Astrocyte (in vitro differentiated cells and primary cell): ENCODE measurements at places on chromosomes 2 and 18. TPM values are rescaled to one million over a fixed set of nuclear protein-coding genes. Genes with fewer than 3 reads are reported as not detected.

DNA sequence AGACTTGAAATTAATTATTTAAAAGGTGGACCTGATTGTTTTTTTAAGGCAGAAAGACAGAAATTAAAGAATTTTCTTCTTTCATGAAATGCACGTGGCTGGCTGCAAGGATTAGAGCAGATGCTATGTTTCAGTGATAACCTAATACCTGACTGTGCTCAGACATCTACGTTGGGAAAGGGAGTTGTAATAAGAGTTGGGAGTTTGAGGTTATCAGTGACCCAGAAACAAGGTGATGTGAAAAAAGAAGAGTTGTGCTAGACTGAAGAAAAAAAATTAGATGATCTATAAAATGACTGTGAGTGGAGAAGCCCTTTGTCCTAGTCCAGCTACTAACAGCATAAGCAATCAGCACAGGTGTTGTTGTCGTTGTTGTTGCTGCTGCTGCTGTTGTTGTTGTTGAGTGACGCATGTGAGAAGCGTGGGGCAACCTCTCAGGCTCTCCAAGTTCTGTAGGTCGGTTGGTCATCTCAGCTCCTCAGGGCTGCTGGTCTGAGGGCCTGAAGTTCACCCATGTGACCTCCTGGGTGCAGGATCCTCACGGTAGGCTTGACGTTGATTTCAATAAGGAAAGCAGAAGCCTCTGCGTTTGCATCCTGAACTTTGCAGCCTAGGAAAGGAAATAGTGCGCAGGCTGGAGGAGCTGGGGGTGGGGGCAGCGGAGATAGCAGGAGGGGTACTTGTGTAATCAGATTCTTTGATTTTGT, 7.6 kb downstream of the POU3F3 start:
- H3K27me3 ChIP-seq: peaks cover 33% of the 10 kb centered on the region
- peak overlapping the region; percentile 58 for H3K4me3 ChIP-seq
- no peaks in the 10 kb centered on the region for H3K36me3 ChIP-seq
- peak overlapping the region; percentile 67 for H3K27ac ChIP-seq
- H3K4me1 ChIP-seq: peaks cover 17% of the 10 kb centered on the region

- no peaks in the 10 kb centered on the region for H3K4me1 ChIP-seq
- H3K36me3 ChIP-seq: no peaks in the 10 kb centered on the region
- no peak overlapping the region for H3K4me3 ChIP-seq
- no peak overlapping the region for H3K27ac ChIP-seq
- no peaks in the 10 kb centered on the region for H3K27me3 ChIP-seq
These were observed 80.2 kb upstream of the ZC3H15 start for GRCh38 chr2:186405842-186406241.

GRCh38 chr18:64398320-64398719, 249.4 kb upstream of the LINC00305 start:
- H3K4me1 ChIP-seq: no peaks in the 10 kb centered on the region
- no peak overlapping the region for H3K27ac ChIP-seq

GRCh38 chr2:199883474-199884212, 27.4 kb upstream of the C2orf69 start:
- no peaks in the 10 kb centered on the region for H3K27me3 ChIP-seq
- H3K4me1 ChIP-seq: no peaks in the 10 kb centered on the region
- no peak overlapping the region for H3K4me3 ChIP-seq
- no peaks in the 10 kb centered on the region for H3K36me3 ChIP-seq
- no peak for DNase-seq

GRCh38 chr2:128308889-128309279, 9.8 kb downstream of the HS6ST1 start:
- H3K4me3 ChIP-seq: no peak overlapping the region
- H3K27me3 ChIP-seq: no peaks in the 10 kb centered on the region
- H3K27ac ChIP-seq: no peak overlapping the region
- peaks cover 25% of the 10 kb centered on the region for H3K4me1 ChIP-seq

DNA sequence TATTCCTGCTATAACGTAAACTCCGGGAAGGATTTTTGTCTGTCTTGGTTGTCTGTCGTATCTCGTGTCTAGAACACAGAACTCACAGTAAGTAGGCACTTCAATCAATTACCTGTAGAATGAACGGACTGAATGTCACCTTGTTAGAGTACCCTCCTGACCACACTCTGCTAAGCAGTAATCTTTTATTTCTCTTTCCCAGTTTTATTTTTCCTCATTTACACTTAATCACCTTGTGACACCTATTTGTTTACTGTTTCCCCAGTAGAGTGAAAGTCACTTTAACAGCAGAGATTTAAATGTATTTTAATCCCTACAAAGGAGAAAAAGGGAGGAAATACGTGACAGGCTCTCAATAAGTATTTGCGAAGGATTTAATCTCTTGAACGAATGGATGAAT, 514 bp upstream of the EPB41L5 start:
- no peak overlapping the region for H3K27ac ChIP-seq
- H3K27me3 ChIP-seq: no peaks in the 10 kb centered on the region
- peak overlapping the region; percentile 65 for H3K4me3 ChIP-seq

- no peaks in the 10 kb centered on the region for H3K27me3 ChIP-seq
- DNase-seq: no peak
- no peak overlapping the region for H3K4me3 ChIP-seq
- no peaks in the 10 kb centered on the region for H3K4me1 ChIP-seq
- peaks cover 47% of the 10 kb centered on the region for H3K36me3 ChIP-seq
These were observed 24.9 kb downstream of the CCNT2 start for GRCh38 chr2:134943540-134943939.

DNA sequence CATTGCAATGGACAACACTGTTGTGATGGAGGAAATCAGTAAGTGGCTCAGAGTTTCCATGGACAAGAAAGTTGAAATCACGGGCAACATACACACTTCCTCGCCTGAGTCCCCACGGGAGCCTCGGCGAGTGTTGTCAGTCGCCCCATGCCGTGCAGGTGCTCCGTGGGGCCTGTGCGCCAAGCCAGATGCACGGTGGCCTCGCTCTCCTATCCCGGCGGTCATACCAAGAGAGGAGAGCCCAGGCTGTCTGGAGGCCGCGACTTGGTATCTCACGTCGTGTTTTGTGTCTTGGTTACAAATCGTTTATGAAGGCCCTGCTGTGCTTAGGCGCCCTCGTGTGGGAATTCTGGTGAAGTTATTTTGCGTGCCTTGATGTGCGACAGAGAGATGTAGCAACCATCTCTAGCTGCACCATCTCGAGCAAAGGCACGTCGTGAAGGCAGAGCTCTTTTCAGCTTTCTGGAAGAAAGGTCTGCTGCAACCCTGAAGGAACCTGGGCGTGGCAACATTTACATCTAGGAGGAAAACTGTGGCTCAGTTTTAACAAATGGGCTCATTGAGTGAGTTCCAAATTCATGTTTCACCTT, 21.8 kb downstream of the ATG4B start:
- no peak overlapping the region for H3K27ac ChIP-seq
- no peak overlapping the region for H3K4me3 ChIP-seq
- no peaks in the 10 kb centered on the region for H3K4me1 ChIP-seq
- peaks cover 24% of the 10 kb centered on the region for H3K36me3 ChIP-seq
- H3K27me3 ChIP-seq: no peaks in the 10 kb centered on the region
- peak; percentile 39 for DNase-seq

DNA sequence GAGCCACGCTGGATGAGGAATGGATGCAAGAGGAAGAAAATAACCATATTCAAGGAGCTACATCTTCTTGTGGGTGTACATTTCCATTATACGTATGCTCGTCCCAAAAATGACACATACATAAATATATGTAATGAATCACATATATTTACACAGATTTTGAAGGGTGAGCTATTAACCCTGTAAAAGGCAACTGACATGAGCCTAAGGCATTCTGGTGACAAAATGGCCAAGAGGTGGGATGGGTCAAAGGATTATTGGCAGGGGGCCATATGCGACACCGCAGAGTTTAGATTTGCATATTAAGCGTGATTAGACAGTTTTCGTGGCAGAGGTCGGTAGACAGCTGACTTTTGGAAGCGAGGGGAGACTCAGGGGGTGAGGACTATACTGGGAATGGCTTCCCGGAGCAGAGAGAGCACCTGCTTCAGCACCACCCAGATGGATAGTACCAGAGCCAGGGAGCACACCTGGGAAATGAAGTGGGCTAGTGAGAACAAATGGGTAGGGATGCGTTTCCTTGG, 431 bp upstream of the CNRIP1 start:
- peak overlapping the region; percentile 92 for H3K27ac ChIP-seq
- H3K27me3 ChIP-seq: no peaks in the 10 kb centered on the region
- H3K4me1 ChIP-seq: peaks cover 16% of the 10 kb centered on the region
- peak; percentile 15 for DNase-seq
- peaks cover 6% of the 10 kb centered on the region for H3K36me3 ChIP-seq

DNA sequence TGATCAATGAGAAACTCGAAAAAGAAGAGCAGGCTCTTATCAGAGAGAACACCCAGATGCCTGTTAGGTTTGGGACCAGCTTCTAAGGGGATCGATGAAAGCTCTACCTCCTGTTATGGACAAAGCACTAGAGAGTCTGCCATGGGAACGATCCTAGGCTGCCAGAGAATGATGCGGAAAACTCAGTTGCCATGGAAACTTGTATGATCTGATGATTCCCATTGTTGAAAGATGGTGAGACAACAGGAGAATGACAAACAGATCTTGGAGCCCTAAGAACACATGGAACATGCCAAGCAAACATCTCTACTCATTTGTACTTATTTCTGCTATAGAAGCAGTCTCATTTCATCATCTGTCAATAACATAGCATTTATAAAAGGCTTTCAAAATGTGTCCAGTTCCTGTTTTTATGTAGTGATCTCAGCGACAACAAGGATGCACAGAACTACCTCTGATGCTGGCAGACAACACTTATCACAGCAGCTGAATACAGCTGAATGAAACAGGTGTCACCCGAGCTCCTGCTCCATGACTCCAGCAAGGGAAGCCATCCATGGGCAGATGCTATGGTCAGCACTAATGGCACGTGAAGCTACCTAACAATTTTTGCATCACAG, 59.6 kb downstream of the NCKAP5 start:
- no peaks in the 10 kb centered on the region for H3K36me3 ChIP-seq
- H3K27ac ChIP-seq: no peak overlapping the region

GRCh38 chr2:59584958-59585357, 968.5 kb downstream of the BCL11A start:
- no peaks in the 10 kb centered on the region for H3K36me3 ChIP-seq

- no peak for DNase-seq
- H3K27me3 ChIP-seq: peaks cover 3% of the 10 kb centered on the region
- no peaks in the 10 kb centered on the region for H3K36me3 ChIP-seq
- no peak overlapping the region for H3K27ac ChIP-seq
- H3K4me3 ChIP-seq: no peak overlapping the region
- no peaks in the 10 kb centered on the region for H3K4me1 ChIP-seq
These were observed 232.1 kb downstream of the NDUFA10 start for GRCh38 chr2:239793086-239793485.

- no peak for DNase-seq
- no peak overlapping the region for H3K27ac ChIP-seq
- no peaks in the 10 kb centered on the region for H3K36me3 ChIP-seq
- H3K4me3 ChIP-seq: no peak overlapping the region
These were observed 366.7 kb downstream of the LRRTM4 start for GRCh38 chr2:77155511-77155910.

DNA sequence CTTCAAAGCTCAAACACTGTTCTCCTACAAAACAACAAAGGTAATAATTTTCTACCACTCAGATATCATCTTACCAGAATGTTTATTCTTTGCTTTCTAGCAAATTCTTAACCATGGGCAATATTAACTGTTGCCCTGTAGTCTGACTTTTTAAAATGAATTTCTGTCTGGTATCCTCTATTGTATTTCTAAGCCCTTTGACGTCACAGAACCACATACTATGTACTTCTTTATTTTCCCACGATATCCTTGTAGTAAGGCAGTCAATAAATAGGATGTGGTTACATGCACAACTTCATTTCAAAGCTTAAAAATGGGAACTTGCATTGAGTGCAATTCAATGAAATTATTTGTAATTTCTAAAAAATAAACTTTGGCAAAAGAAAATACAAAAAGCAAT, 58.7 kb downstream of the THADA start:
- peaks cover 5% of the 10 kb centered on the region for H3K36me3 ChIP-seq
- H3K4me3 ChIP-seq: no peak overlapping the region
- peaks cover 5% of the 10 kb centered on the region for H3K4me1 ChIP-seq
- no peak for DNase-seq

- no peak overlapping the region for H3K4me3 ChIP-seq
- H3K4me1 ChIP-seq: no peaks in the 10 kb centered on the region
- peak; percentile 66 for DNase-seq
- no peaks in the 10 kb centered on the region for H3K36me3 ChIP-seq
- H3K27ac ChIP-seq: no peak overlapping the region
- no peaks in the 10 kb centered on the region for H3K27me3 ChIP-seq
These were observed 52.4 kb downstream of the PMS1 start for GRCh38 chr2:189836644-189837043.

DNA sequence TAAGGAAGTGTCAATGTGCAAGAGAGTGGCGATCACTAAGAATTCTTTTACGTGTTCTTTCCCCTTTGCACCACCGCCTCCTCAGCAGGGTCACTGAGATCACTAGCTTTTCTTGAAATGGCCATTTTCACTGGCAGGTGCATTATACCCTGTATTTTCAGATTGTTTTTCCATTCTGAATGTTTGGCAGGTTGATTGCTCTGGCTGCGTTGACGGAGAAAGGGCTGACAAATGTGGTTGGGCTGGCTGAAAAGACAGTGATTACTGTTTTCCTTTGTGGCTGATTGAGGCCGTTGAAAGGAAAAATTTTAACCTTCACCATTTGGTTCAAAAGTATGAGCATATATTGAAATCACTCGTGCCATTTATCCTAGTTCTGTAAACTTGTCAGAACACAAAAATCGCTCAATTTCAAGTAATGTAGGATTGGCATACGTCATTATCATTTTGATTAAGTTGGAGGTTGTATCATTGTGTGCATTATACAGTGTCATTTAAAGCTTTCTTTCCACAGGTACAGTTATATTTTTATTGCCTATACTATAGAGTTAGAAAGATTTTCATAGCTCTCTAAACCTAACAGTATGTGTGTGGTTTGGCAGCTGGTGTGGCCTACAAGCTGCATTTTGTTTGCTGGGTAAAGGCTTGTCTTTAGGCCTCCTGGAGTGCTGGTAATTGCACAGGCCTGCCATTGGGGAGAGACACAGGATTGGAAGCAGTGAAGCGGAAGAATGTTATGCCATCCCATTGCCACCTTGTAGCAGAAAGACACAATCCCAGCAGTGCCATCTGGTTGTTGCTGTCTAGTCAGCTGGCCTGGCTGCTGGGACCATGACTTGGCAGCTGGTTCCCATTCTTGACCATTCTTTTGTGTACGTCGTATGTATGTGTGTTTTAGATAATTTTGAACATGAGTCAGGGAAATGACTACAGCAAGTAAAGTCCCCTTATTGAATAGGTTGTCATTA, 36.7 kb downstream of the DYNC1I2 start:
- peak overlapping the region; percentile 31 for H3K27ac ChIP-seq
- no peaks in the 10 kb centered on the region for H3K27me3 ChIP-seq
- peaks cover 38% of the 10 kb centered on the region for H3K36me3 ChIP-seq
- H3K4me3 ChIP-seq: no peak overlapping the region

IL1RL2 gene
- total RNA-seq: 0.43 TPM in 1 of 2 replicates, not detected in the other

ELOA2 gene
- not detected in 2 replicates for total RNA-seq

RUFY4 gene
- not detected in 2 replicates for total RNA-seq

HOXD3 gene
- not detected in 2 replicates for total RNA-seq

NPAS2 gene
- total RNA-seq: 5.5 and 5.8 TPM in 2 replicates

MDH1B gene
- 1.8 and 1.9 TPM in 2 replicates for total RNA-seq

CRYGD gene
- total RNA-seq: not detected in 2 replicates

LIMS4 gene
- total RNA-seq: 1.3 and 3.7 TPM in 2 replicates

FBLN7 gene
- not detected in 2 replicates for total RNA-seq

CPO gene
- not detected in 2 replicates for total RNA-seq

SERPINB12 gene
- not detected in 2 replicates for total RNA-seq

ATP6V1C2 gene
- 0.14 TPM in 1 of 2 replicates, not detected in the other for total RNA-seq

ENOSF1 gene
- 14.4 and 15.2 TPM in 2 replicates for total RNA-seq
